ENCODE measurements at places on chromosomes 1 and 21.

GRCh38 chr1:177069490-177069889 lies 95.0 kb downstream of the ASTN1 start:
- no peak for DNase-seq

- no peak for DNase-seq
These were observed 23.4 kb downstream of the SCAF4 start for GRCh38 chr21:31708541-31708940.

GRCh38 chr1:178784131-178784536 lies 59.1 kb downstream of the RALGPS2 start:
- DNase-seq: no peak

DNA sequence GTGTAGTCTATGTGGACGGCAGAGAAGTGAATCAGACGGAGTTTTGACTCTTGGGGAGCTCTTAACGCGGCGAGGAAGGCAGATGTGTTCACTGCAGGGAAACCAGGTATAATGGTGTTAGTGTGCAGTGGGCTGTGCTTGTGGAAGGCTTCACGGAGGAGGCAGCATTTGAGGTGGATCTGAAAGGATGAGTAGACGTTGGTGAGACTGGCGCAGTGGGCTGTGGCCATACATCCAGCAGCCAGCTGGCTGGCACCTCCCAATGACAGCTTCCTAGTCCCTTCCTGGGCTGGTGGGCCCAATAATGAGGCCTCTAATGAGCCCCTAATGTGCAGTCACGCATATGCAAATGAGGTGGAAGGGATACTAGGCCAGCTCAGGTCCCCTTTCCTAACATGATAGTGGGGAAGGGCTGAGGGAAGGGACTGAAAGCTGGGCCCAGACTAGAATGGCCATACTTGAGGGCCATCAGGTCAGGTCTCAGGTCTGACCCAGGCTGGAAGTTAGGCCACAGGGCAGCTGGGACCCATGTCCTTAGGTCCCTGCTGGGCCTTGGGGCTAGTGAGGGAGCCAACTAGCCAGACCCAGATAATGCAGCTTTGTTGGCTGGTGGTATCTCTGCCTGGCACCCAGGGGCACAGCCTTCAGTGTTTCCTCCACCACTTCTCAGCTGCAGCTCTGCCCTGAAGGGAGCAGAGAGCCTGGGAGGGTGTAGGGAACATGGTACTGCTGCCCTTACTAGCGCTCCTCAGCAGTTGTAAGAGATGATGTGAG lies 3.8 kb downstream of the MAP7D1 start:
- DNase-seq: no peak

DNA sequence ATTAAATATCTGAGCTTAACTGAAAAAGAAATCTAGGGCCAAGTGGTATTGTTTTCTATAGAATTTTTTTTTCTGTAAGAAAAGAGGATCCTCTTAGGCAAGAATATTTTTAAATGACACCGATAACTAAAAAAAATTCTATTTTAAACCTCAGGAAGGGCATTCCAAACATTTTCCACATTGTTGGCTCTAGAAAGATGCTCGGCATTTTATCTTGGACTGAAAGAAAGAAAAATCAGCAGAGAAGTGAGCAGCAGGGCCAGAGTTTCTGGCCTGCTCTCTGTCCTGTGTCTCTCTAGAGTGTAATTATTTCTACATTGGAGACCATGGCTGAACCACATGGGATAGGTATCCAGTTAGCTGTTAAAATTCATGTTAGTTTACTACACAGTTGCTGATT lies 192.5 kb upstream of the GREM2 start:
- DNase-seq: no peak

GRCh38 chr1:45617618-45618017 lies 6.2 kb downstream of the CCDC17 start:
- no peak for DNase-seq

DNA sequence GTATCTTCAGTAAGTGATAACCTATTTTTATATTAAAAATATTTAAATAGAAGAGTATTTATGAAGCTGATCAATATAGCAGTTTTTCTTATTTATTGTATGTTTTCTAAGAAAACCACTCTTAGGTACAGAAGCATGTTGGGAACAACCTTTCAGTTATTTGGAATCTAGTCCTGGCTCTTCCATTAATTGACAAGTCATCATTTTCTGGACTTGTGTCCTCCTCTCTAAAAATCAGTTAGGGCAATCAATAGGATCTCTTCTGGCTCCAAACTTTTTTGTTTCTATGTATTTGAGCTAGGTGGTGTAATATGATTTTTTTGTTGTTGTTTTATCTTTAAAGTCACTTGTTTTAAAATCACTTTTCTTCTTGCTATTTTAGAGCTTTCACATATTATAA lies 57.0 kb downstream of the ABCD3 start:
- DNase-seq: no peak

GRCh38 chr21:29677326-29677725 lies 262.5 kb downstream of the GRIK1 start:
- no peak for DNase-seq

- no peak for DNase-seq
These were observed 6.7 kb downstream of the POFUT2 start for GRCh38 chr21:45280969-45281368.

GRCh38 chr1:41950820-41951219 lies 32.1 kb upstream of the HIVEP3 start:
- no peak for DNase-seq

GRCh38 chr1:22755641-22756040 lies 45.0 kb downstream of the EPHB2 start:
- no peak for DNase-seq

- DNase-seq: no peak
These were observed 127.9 kb upstream of the DUSP10 start for GRCh38 chr1:221869779-221870178.

DNA sequence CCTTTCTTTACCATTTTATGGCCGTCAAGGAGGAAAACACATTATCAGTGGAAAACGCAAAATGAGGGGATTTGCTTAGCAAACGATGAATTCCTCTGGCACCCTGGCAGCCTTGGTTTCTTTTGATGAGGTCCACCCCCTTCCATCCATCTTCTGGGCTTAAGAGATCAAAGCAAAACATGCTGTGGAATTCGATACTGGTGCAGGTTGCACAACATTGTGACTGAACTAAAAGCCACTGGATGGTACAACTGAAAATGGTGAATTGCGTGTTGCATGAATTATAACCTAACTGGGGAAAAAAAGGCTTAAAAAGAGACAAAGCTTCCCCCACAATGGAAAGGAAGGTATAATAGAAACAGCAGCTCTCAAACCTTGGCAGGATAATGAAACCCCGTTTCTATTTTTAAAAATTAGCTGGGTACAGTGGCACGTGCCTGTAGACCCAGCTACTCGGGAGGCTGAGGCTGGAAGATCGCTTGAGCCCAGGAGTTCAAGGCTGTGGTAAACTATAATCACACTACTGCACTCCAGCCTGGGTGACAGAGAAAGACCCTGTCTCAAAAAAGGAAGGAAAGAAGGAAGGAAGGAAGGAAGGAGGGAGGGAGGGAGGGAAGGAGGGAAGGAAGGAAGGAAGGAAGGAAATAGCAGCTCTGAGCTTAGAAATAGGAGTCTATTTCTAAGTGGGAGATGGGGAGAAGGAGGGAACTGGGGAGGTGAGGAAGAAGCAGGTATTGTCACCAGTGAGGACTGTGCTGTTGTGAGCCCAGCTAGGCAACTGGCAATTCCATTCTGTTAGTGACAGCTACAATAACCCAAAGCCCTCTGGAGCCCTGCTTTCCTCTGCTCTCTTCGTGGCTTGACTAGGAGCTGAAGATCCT lies 29.0 kb upstream of the LGALS8 start:
- DNase-seq: no peak

DNA sequence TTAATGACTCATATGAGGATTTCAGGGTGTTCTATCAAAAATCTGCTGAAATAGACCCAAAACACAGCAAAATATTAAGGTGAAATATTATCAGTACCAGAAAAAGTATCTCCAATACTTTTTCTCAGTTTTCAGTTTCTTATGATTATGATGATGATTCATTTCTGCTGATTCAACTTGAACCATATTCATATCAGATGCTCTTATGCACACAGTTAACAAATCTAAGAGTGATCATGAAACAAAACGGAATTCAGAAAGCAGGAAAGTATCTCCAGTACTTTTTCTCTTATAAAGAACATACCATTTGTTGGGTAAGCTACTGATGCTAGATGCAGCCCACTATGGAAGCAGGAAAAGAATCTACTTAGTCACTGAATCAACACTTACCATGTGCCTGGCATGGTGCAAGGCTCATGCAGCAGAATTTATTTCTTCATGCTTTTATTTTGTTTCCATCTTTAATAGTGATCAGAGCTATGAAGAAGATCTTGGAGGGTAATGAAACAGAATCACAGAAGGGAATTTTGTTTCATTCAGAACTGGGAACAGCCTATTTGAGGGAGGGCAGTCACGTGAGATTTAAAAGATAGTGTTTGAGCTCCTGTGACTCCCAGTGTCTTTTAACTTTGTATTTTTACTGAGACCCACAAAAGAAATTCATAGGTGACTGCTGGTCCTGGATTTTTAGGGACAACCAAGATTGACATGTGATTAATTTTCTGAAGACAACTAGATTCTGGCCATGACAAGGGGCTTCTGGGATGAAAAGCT lies 480.6 kb downstream of the SETD4 start:
- no peak for DNase-seq

DNA sequence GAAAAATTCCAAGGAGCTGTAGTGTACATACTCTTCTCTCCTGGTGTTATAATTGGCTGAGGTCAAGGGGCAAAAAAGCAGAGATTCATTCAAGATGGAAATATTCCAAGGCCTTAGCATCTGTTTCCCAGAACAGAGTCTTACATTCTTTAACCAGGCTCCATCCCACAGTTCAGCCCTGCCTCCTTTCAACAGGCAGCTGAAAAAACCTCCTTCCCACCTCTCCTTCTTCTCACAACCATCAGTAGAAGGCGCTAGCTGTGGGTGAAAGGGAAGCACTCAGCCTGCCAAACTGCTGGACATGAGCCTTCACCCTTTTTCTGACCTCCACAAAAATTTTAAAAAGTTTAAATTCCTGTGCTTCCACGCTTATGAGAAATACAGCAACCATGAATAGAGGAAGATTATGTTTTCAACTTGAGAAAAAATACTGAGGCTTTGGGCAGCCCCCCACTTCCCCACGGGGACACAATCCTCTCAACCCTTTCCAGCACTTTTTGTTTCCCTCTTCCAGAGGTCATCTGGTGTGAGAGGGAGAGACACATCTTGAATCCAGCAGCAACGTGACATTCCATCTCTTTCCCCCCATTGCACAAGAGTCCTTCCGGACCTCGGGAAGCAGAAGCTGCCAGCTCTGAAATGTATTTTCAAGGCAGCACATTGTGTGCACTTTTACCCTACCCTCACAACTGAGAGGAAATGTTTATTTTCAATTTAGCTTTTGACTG lies 43.2 kb upstream of the FMO2 start:
- no peak for DNase-seq

DNA sequence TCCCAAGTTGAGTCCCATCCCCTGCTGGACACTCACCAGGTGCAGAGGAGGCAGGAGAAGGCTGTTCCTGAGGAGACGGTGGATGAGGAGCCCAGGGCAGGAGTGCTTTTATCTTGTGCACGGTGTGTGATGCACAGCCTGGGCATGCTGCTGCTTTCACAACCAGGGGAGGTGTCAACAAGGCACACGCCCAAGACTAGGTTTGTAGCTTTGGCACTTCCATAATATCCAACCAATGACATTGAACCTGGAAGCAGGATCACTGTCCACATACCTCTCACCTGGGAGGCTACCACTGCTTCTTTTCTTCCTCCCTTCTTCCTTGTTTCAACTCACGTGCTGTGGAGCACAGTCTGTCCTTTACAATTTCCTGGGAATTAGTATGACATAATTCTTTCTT lies at the start of gene LCE3D:
Gene LCE3D (minus strand): TSS at position 84 of the 400 bp plus-strand sequence. CDS start 580 bp downstream, outside the sequence.
- DNase-seq: no peak

DNA sequence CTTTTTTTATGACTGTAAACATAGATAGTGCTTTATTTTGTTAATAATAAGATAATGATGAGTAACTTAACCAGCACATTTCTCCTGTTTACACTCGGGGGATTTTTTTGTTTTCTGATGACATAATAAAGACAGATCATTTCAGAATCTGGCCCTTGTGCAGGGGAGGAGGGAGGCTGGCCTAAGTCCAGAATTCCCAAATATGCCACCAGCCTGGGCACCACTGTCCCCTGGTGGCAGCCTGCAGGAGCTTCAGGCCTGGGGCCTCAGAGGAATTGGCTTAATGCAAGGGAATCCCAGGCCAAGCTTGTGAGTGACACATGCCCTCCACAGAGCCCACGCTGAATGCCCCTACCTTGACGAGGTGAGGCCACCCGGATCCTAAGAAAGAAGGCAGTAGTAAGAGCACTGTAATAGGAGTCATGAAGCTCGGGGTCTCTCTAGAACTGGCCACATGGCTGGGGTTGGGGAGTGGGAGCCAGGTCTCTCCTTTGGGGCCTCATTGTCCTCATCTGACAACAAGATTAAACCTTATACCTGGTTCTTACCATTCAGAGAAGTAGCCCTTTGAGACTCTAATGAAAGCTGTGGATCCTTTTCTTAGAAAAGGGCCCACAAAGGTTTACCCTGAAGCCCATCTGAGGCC lies 24.1 kb downstream of the ETNK2 start:
- DNase-seq: no peak

- no peak for DNase-seq
These were observed 34.8 kb downstream of the CASZ1 start for GRCh38 chr1:10761503-10762152.

DNA sequence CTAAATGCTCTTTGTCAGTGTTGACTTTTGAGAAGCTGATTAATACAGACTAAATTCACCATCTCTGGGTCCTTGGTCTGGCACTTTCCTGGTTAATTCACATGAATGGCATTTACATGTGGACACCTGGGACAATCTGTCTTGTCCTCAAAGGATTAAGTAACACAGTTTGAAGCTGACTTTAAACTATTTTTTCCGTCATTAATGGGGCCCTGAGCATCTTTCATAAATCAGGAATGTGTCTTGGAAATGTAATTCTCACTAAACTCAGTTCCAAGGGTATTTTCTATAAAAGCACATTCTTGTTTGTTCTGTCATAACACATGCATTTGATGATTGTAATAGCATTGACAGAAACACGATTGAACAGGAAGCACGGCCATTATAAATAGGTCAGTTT lies 26.7 kb upstream of the NBL1 start:
- DNase-seq: no peak

DNA sequence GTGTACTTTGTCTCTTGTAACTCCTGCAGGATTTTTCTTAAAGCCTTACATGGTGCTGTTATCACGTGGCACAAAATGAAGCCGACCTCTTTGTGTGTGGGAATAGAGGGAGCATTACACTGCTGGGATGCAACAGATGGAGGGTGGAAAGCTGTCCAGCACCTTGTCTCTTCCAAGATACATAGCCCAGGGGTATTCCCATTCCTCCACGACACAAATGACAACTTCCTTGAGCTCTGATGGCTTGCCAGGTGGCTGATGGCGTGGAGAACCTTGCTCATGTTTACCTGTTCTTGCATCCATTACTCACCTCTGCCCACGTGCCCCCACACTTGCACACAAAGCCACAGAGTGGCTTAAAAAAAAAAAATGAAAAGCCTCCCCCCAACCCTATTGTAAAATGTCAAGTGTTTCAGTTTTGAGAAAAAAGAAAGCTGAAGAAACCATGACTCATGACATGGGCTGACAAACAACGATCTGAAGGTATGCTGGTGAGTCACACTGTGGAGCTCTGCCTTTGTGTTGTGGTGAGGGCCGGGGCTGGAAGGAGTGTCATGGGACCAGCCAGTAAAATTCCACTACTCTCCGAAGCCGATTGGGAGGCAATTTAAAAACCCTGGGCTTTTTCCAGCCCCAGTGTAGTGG lies 32.0 kb upstream of the ATP5PO start:
- DNase-seq: peak; percentile 76

- no peak for DNase-seq
These were observed 4.4 kb downstream of the AVPR1B start for GRCh38 chr1:206112600-206113301.
